ENCODE measurements at places on chromosomes 5 and 9.

GRCh38 chr5:151212406-151212798, 11.5 kb downstream of the CCDC69 start:
- no peak for DNase-seq

GRCh38 chr5:179817890-179818745, 2.6 kb upstream of the SQSTM1 start:
- no peak for DNase-seq

DNA sequence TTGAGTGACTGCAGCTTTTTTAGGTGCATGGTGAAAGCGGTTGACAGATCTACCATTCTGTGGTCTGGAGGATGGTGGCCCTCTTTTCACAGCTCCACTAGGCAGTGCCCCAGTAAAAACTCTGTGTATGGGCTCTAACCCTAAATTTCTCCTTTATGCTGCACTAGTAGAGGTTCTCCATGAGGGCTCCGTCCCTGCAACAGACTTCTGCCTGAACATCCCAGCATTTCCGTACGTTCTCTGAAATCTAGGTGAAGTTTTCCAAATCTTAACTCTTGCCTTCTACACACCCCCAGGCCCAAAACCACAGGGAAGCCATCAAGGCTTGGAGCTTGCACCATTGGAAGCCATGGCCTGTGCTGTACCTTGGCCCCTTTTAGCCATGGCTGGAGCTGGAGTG, 1898.1 kb upstream of the NUDT12 start:
- no peak for DNase-seq

- no peak for DNase-seq
Observed at GRCh38 chr5:65809817-65810531, 88.0 kb downstream of the NLN start.

DNA sequence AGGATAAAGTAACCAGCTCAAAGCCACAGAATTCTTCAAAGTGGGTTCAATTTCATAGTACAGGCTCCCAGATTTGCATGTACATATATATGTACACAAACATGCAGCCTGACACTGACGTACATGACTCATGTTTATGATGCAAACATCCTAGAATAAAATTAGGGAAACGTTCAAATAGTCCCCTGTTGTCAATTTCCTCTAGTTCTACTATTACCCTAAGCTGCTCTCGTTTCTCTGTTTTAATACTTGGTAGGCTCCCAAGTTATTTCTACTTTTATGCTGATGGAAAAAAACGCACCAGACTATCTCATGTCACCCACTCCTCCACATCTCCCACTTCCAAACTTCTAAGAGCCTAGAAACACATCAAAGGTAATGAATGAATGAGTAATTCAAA, 229.7 kb downstream of the EPB41L4A start:
- DNase-seq, result no peak

- DNase-seq, result no peak
Observed at GRCh38 chr5:163580516-163580915, 75.1 kb downstream of the MAT2B start.

DNA sequence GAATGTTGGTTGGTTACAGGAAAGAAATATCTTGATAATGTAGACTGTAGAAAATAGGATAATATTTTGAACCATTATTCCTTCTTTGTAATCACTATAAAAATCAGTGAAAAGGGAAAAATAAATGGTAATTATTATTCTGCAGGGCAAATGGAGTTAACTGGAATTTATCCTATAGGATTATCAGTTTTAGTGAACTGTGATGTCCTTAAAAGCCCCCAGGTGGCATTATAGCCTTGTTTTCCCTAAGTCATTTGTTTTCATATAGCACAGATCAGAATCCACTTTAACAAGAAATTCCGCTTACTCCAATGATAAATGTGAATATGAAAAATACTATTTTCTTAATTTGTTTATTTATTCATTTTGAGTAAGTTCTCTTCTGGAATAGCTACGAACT, 26.2 kb upstream of the WDR41 start:
- DNase-seq, result no peak

- no peak for DNase-seq
Observed at GRCh38 chr5:76560952-76561891, 62.0 kb downstream of the F2RL2 start.

GRCh38 chr9:130159915-130160670, 12.1 kb upstream of the NCS1 start:
- DNase-seq, result no peak

- DNase-seq, result no peak
Observed at GRCh38 chr5:96680759-96681470, 18.7 kb downstream of the CAST start.

DNA sequence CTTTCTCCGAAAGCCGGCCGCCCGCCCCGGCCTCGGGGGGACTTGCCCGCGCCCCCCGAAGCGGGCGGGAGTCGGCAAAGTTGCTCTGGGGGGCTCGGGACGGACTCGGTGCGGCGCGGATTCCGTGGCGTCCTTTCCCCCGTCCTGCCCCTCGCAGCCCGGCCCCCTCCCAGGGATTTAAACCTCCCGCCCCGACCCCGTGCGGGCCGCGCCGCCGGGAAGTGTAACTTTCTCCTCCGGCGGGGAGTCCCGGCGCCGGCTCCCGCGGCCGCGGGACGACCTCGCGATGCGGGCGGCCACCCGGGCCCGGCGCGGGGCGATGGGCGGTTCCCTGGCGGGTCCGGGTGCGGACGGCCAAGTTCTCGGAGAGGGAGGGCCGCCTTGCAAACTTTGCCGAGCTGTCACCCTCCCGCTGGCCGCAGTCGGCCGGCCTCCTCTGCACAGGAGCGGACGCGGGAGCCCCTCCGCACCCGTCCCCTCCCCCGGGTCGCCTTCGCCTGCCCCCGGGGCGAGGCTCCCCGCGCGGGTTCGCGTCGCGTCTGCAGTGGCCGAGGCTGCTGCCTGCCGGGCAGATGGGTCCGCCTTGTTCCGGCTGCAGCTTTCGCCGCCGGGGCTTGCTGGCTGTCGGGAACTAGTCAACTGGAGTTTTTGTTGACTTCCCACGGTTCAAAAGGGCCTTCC, 732 bp downstream of the PBX3 start:
- DNase-seq, result no peak

- DNase-seq, result no peak
Observed at GRCh38 chr9:74333384-74334032, 163.6 kb upstream of the RORB start.

DNA sequence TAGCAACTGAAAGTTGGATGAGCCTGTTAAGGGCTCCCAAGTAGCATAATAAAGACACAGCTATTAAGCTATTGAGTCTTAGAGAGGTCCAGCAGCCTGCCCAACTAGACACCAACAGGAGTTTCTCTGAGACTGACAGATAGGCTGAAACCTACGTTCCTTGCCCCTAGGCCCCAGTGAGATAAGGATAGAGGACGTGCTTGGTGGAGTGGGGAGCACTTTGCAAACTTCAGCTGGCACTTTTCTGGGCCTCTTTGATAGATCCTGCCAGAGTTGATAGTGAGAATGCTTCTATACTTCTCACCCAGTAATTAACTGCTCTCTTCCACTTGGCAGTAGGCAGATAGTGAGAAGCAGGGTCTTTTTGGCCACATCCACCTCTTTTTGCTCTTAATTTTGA, 20.8 kb upstream of the CTNNA1 start:
- DNase-seq, result no peak

- no peak for DNase-seq
Observed at GRCh38 chr5:39933061-39933460, 508.3 kb upstream of the DAB2 start.

- DNase-seq, result no peak
Observed at GRCh38 chr9:72454871-72455491, 66.4 kb upstream of the TMC1 start.

DNA sequence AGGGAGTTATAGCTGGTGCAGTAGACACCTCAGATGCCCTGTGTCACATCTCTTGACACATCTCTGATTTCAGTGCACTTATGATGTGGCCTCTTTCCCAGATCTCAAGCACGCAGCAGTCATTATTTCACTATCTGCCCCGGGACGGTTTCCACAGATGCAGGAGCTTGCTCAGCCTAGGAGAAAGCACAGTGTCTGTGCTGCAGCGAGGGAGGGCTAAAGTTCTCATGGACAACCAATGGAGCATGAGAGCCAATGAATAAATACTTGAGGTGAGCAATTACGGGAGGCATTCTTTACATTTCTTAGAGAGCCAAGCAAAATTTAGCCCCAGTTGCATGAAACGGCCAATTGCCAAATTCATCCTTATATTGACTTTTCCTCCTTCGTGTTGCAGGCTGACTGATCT, 7.4 kb upstream of the MOB3B start:
- no peak for DNase-seq

GRCh38 chr5:132768485-132768868, 8.6 kb downstream of the SEPTIN8 start:
- DNase-seq, result no peak

- no peak for DNase-seq
Observed at GRCh38 chr9:96343515-96344360, 39.8 kb downstream of the SLC35D2 start.

DNA sequence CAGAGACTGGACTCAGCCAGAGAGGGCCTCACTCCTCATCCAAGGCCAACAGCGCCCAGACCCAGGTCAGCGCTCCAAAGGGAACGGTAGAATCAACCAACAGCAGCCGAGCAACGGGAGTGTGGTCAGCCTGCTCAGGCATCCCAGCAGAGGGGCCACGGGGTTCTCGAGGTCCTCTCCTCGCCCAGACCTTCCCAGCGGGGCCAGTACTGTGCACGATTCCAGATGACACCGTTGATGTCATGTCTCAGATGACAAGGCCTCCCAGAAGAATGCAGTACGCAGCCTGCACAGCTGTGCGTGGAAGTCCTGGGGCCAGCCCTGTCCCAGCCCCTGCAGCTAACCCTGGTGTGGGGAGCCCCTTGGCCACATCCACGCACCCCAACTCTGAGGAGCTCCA, 141.0 kb upstream of the PPP1R26 start:
- DNase-seq, result no peak

Data from stimulated activated CD4-positive, alpha-beta T cell treated with anti-CD3 and anti-CD28 coated beads, Interleukin-12 subunit alpha, Interleukin-12 subunit beta, amount 100 ng/mL, for 24 hours (primary cell).